ENCODE measurements at places on chromosomes 2 and 18.
A peak's percentile ranks its signal among the peaks of the same experiment; 100 is the strongest.

DNA sequence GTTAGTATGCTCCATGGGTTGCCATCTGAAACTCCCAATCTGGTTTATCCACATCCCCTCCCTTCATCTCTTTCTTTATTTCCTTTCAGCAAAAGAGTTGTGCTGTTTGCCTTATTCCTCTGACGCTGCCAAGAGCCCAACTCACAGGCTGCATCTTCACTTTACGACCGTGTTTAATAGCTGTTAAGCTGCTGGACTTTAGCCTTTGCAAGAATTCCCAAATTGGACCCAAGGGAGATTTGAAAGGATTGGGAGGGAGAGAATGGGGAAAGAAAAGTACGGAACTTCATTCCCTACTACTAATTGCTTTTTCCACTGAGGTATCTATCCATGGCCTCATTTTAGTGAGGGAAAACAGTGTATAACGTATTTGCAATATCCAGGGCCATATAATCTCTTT, 263.4 kb upstream of the MEIS1 start:
- no peak for DNase-seq

GRCh38 chr2:113157118-113157896, 16.5 kb upstream of the PSD4 start:
- DNase-seq = no peak

- peak; percentile 54 for DNase-seq
Measured at GRCh38 chr2:172442072-172442895, 14.9 kb downstream of the ITGA6 start.

DNA sequence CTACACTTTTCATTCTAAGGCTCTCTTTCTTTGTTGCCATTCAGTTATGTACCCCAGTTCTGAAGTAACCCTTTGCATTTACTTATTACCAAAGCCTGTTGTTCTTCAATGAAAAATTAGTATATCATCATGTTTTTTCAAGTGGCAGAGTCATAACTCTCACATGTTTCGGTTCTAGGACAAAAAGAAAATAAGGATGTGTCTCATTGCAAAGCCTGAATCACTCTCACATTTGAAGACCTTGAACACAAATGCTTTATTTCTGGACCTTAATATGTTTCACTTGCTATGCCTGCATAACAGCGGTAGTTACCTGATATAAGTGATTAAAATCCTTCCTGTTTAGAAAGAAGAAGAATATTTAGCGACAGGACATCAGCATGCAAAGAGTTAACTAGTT, 49.1 kb downstream of the ZEB2 start:
- no peak for DNase-seq

GRCh38 chr2:43943323-43943722, 52.5 kb downstream of the LRPPRC start:
- no peak for DNase-seq
